ENCODE measurements at places on chromosomes 3 and 15.

DNA sequence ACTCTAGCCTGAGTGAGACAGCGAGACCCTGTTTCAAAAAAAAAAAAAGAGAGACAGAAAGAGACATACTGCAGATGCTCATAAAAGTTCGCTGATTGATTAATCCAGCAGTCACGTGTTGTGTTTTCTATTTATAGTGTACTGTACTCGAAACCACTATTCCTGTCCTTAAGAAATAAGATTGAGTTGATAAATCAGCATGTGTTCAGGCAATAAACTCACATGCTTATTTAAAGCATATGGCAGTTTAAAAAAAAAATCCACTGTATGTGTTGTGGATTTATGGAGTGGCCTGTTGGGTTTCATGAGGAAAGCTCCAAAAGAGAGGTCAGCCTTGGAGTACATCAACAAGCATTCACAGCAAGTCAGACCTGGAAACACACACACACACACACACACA, 17.7 kb downstream of the RPL22L1 start:
- no peak for DNase-seq

GRCh38 chr3:111864821-111865656, 6.0 kb downstream of the PHLDB2 start:
- no peak for DNase-seq

DNA sequence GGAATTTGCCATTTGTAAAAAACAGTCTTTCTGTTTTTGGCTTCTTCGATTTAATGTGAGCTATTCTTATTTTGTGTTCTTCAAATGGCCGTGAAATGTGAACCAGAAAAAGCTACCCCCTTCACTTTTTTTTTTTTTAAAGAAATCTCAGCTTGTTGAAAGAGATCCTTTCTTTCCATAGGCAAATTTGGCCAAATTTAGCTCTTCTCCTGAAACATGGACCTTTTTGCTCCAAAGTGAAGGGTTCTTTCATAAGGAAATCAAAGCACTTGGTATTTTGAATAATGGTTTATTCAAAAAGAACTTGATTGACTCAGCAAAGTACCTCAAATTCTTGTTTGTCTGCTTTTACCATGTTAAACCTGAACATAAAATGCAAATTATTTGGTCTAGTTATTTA, 10.1 kb downstream of the RCN2 start:
- no peak for DNase-seq

DNA sequence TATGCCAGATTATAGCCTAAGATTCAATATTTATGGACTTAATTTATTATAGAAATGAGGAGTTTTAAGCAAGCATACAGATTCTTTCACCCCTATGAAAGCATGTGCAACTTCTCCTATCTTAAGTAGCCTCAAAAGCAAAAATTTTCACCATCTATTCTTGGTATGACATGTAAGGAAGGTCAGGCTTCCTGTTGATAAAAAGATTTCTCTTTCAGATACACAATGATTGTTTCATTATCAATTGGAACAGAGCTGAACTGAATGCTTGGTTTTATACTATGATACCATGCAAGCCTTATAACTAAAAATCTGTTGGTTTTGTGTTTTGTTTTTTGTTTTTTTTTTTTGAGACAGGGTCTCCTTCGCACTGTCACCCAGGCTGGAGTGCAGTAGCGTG, 3.9 kb downstream of the GRK7 start:
- DNase-seq: no peak

GRCh38 chr15:38750786-38751185, 186.2 kb upstream of the RASGRP1 start:
- no peak for DNase-seq

GRCh38 chr15:68325726-68326125, 48.2 kb downstream of the FEM1B start:
- DNase-seq: no peak

DNA sequence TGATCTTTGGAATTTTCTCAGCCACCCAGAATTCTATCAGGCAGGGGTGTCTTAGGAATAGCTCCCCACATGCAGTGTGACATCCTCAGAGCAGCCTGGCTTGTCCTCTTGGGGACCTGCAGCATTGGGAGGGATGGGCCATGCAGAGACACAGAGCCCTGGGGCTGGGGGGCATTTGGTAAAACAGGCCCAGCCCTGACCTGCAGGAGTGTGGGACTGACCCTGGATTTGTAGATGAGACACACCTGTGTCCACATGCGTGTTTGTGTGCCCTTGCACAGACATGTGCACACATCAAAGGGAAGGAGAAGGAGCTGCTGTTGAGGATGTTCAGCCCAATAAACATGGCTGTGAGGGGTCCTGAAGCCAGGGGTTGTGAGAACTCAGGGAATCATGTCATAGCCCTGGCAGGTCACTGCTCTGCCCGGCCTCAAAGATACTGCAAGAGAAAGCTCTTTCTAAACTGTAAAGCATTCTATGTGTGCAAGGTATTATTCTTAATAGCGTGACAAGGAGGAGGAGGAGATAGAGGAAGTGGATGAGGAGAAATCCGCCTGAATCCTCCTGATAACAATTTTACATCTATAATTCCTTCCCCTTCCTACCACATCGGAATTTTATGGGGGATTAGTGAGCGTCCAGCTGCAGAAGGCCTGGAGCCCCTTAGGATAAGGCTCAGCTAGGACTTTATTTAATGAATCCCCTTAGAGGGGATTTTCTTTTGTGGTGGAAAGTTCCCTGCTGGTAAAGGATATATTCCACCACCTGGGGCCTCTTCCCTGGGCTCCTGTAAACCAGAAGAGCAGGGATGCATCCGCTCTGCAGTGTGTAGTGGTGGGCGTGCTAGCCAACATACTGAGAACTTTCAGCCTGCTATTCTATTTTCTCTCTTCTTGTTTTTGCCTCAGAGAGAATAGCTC, 245.5 kb downstream of the EPHB1 start:
- DNase-seq: no peak

DNA sequence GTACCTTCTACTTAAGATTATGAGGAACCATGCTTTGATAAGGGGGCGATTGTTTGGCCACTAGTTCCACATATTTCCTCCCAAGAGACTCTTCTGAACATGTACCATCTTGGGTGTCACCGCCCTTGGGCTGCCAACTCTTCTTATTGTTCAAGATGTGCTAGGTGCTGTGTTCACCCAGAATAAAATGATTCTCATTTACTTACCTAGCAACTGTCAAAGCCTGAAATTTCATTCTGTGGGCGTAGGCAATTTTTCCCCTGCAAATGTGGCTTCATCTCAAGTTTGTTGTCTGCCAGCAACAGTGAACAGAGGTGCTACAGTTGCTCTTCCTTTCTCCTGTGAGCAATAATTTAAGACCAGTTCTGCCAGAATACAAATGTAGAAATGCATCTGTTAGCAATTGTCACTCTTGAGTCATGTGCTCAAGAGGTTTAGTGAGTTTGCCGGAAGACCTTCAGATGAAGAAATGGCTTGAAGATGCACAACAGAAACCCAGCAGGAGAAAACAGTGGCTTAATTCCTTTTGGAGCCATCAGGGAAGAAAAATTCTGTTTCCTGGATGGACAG, 41.3 kb upstream of the RARB start:
- DNase-seq: no peak

DNA sequence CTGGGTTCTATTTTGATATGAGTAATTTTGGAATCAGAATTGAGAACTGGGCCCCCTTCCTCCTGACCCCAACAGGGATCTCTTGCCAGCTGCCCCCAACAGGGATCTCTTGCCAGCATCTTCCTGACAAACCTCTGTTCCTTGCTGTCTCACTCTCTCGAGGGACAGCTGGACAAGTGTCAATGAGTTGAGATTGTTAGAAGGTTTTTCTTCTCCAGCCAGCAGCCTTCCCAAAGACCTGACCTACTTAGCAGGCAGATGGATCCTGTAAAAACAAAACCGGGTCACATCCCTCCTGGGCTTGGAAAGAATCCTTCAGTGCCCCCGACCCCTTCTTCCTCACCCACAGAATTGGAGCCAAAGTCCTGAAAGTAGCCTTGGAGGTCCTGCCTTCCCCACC, 21.6 kb downstream of the LIMD1 start:
- DNase-seq: no peak

- DNase-seq: no peak
Observed at GRCh38 chr3:184481984-184482671, 79.5 kb upstream of the EPHB3 start.

DNA sequence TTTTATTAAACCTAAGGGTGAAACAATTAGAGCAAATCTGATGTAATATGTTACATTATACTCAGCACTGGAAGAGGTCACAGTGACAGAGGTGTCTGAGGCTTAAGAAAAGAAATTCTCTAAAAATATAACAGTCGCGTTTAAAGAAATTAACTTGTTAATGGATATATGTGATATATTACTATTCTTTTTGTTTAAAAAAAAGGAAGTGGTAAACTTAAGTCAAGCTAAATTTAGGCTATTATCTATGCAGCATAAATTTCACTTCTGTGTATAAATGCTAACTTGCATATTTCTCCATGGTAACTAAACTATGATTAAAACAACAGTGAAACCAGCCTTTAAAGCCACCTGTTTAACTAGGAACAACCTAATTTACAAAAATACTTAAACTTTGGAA, 191.3 kb downstream of the FOXP1 start:
- DNase-seq: no peak

- DNase-seq: no peak
Observed at GRCh38 chr15:42206406-42206805, 1.7 kb downstream of the VPS39 start.

GRCh38 chr3:171245796-171246765, 214.1 kb downstream of the TNIK start:
- DNase-seq: no peak

GRCh38 chr15:57559875-57560274, 31.8 kb upstream of the MYZAP start:
- DNase-seq: peak; percentile 57

DNA sequence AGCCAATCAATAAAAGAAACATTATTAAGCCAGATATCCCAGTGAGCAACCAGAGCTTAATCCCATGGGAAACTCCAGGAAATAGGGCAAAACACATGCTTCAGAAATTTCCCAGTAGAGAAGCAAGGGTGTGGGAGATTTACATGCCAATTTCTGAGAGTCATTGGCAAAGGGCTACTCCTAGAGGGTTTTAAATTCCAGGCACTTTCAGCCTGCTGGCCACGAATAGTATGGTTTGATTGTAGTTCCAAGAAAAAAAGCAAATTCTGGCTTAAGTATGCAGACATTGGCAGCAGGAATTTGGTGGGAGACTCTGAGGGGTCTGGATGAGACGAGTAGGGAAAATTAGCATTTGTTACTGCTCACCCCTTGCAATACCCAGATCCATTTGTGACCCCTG, 402.1 kb upstream of the SUCLG2 start:
- no peak for DNase-seq

- no peak for DNase-seq
Observed at GRCh38 chr15:62298811-62299210, 133.7 kb upstream of the C2CD4B start.

GRCh38 chr3:15595955-15596354, 5.4 kb downstream of the HACL1 start:
- DNase-seq: no peak

DNA sequence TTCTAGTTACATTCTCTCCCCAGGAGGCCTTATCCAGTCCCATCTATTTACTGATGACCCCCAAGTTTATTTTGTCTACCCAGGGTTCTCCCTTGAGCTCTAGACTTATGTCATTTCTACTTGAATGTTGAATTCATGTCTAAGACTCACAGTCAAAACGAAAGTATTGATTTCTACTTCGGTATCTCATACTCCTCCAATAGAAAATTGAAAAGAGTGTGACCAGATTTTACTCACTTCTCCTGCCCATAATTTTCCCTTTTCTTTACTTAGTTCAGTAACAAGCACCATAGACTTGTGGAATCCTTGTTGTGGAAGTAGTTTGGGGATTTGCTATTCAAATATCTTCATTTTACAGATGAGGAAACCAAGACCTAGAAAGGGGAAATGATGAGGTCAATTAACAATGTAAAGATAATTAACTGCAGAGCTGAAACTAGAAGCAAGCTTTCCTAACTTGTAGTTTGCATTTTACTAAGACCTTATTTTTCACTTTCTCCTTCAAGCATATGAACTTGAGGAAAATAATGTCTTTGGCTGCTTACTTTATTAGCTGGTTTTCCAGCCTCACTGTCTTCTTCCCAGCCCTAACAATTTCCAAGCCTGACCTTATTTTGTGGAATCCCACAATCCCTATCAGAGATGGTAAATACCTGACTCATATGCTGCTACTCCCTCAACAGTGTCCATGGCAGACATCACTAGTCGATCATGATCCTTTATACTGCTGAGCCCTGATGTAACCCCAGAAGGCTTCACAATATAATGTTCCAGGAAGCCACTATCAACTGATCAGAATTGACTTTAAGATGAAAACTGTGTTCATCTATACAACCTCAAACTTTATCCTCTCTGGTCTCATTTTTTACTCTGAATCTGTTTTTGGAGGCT, 123.9 kb upstream of the AGBL1 start:
- DNase-seq: no peak

DNA sequence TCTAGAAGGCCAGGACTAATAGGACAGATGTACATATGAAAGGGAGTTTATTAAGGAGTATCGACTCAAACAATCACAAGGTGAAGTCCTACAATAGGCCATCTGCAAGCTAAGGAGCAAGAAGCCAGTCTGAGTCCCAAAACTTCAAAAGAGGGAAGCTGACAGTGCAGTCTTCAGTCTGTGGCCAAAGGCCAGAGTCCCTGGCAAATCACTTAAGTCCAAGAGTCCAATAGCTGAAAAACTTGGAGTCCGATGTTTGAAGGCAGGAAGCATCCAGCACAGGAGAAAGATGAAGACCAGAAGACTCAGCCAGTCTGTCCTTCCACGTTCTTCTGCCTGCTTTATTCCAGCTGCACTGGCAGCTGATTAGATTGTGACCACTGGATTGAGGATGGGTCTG, 11.1 kb upstream of the CELF6 start:
- no peak for DNase-seq

DNA sequence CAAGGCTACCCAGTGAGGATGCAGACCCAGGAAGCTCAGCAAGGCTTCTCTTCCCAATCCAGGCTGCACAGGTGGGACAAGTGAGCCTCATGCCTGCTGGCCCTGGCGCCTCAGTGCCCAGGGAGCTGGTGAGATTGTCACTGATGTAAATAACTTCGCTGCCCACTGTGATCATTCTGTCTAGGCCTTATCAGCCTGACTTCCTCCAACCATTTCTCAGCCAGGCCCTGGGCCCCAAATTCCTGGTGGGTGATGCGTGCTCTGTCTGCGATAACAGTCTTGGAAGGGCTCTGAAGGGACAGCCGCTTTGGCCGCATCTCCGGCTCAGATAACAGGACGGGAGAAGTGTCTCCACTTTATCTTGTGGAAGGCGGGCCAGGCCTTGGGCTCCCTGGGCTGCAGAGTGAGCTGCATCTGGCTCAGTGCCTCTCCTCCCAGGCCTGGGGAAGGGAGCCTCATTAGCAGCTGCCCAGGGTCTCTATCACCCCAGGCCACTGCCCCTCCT, 2.2 kb upstream of the FBLN2 start:
- DNase-seq: no peak

GRCh38 chr15:40995656-40996055, 42.4 kb downstream of the CHAC1 start:
- no peak for DNase-seq

Measured in activated gamma-delta T cell treated with Interleukin-2 at 50 U/mL for 16 hours (primary cell).